ENCODE measurements at places on chromosomes 1 and 21.

- no peak for DNase-seq
These were observed 85.0 kb downstream of the ATP1A1 start for GRCh38 chr1:116457946-116458604.

DNA sequence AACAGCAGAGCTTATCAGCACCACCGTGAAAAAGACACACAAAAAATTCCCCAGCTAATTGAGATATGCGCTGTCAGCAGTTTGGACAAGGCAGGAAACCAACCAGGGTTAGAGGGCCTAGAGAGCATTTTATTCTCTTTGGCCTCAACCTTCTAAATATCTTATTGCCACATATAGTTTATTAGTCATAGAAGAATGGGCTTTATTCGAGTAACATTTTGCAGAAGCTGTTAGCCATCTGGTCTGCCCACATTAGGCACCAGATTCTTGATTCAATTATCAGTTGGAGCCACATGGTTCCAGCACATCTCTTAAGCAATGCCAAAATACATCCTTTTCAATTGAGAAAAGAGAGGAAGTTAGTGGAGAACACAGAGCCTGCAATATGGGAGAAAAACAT, 109.9 kb upstream of the CXADR start:
- DNase-seq, result no peak

DNA sequence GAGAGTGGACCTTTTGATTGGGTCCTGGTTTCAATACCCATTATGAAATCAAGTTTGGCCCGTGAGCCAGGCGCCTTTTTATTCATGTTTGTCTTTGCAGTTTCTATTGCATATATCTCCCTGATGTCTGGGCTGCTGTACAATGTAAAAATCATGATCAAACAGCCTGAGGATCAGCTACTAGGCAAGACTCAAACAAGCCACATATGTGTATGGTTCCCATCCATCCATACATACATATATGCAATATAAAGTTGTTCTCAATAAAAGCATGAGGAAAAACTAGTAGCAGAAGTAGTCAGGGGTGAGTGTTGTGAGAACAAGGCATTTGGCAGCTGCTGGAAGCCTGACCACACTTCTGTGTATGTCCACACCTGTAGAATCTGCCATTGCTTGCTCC, 562.4 kb upstream of the USP24 start:
- DNase-seq, result no peak

DNA sequence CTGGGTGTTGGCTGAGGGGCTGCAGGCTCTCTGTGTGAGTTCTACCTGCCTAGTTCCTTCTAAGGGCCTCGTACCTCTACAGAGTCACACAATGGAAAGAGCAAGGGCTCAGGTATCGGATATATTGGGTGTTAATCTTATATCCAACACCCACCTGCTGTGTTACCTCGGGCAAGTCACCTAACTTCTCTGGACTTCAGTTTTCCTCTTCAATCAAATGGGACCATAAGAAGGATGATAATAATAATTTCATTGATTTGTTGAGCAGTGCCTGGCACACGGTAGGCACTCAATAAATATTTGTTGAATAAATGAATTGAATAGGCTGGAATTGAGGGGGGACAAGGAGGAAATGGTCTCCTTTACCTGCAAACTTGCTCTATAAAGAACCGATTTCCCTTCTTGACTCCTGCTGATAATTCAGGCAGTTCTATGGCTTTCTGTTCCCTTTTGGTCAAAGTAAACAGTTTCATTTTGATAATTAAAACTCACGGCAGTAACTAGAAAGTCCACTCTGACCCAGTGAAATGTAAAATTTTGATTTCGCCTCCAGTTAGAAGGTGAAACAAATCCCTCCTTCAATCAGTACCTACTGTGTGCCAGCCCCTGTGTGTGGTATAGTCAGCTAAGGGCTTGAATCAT, 16.5 kb upstream of the MAN1C1 start:
- DNase-seq, result no peak

GRCh38 chr1:210262167-210262896, 29.7 kb downstream of the SERTAD4 start:
- DNase-seq, result no peak

DNA sequence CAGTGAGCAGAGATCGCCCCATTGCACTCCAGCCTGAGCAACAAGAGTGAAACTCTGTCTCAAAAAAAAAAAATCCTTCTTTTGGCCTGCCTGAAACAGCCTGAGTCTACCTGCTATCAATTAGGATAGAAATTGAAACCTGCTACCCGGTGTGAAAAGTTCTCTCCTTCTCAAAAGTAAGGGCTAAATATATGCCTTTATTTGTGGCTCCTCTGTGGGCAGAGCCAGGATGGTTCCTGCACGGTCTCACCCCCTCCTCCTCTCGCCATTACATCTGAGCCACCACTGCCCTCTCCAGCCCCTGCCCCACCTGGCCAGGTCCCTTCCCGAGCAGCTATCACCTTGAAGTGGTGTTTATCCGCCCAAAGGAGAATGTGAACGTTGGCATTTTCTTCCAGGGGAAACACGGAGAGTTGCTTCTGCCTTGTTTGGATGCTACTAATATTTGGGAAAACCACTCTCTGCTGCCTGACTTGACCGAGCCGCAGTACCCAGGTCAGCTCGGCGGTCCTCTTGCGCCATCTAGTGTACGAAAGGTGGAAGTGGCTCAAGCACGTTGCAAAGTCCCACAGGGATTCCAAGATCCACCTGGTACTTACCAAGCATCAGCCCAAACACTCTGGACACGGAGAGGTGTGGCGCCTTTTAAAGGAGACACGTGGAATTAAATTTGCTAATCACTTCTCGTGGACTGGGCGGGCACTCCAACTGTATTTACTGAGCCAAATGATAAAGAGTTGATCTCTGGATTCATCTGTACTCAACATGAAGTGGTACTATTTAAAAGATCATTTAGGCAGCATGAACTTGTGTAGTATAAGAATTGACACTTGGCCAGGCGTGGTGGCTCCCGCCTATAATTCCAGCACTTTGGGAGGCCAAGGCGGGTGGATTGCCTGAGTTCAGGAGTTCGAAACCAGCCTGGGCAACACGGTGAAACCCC, 31.9 kb downstream of the SETD4 start:
- peak; percentile 68 for DNase-seq

DNA sequence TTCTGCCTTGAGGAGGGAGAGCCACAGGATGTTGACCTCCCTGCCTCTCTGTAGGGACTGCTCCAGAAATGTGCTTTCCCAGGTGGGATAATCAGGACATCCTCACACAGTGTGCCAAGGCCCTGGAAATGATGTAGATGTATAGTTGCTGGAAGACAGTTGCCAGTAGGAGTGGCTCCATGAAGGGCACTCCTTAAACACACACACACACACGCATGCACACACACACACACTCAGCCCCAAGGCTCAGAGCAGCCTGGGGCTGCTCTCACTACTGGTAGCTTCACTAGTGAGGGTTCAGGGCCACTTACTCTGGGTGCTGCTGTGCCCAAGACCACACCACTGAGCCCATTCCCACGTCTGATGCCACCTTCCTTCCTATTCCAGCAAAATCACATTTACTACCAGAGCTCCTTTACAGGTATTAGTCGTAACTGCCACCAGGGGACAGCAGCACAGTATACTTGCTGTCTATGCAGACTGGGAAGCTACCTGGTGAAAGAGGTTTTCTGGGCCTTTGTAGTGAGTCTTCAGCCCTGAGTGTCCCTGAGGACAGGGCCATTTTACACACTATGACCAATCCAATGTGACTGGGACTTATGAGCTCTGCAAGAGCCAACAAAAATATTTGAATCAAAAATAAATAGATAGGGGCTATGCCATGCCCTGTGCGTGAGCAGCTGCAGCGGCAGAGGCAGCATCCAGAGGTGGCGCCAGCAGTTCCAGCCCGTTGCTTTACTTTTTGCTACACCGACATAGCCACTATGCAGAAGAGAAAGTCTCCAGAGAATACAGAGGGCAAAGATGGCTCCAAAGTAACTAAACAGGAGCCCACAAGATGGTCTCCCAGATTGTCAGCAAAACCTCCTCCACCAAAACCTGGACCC, 15.0 kb downstream of the CRNN start:
- no peak for DNase-seq

DNA sequence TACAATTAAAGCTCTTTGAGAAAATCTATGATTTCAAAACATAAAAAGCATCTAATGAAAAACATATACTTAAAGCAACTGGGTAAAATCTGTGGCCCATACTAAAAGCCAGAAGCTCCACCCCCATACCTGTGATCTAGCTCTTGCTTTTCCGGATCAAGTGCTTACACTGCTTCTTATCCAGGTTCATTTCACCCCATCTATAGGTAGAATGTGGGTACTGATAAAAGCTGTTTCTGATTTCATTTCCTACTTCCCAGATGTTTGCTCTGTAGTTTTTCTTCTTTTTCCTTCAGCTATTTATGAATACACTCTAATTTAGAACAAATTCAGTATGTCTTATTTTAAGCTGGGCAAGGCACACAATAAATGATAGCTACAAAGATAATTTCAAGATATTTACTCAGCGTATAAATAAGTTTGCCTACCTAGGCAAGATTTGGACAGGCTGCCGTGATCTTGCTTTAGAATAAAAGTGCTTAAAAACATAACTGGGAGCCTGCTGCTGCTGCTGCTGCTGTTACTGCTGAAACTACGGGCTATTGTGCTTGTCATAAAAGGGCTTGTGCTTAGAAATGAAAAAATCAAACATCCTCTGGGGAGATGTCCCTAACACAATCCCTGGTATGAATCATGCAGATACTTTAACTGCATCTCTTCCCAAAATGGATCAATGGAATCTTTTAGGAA, 2.1 kb downstream of the SIPA1L2 start:
- DNase-seq, result no peak

DNA sequence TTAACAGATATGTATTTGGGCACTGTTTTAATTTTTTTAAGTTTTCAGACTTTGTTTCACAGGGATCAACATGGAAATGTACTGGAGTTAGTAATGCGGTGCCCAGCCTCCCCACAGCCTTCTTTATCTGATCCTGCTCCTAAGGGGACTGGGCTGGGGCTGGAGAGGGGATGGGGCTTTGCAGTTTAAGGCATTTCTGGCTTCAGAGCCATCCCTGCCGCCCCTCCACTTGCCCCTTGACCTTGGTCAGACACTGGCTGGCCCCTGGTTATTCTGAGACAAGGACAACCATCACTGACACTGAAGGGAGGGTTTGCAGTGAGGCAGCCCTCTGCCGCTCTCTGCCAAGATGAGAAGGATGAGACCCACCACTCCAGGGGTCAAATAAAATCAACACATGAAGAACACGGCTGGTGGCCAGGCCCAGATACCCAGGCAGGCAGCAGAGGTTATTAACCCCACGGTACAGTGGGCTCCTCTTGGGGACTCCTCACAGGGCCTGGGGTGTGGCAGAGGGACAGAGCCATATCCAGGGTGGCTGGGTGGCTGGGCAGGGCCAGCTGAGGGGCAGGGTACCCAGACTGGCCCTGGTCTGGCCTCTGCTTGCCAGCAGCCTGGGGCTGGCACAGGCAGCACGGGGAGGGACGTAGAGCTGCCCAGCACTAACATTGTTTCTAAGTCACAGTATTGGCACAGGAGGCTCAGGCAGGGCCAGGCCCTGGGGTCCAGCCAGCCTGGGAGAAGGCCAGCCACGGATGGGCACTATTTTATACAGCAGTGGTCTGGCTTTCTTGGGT, 7.2 kb upstream of the UBE2U start:
- no peak for DNase-seq

GRCh38 chr1:239586128-239586527, 199.8 kb downstream of the CHRM3 start:
- no peak for DNase-seq

GRCh38 chr1:177809819-177810218, 160.0 kb downstream of the SEC16B start:
- DNase-seq, result no peak

DNA sequence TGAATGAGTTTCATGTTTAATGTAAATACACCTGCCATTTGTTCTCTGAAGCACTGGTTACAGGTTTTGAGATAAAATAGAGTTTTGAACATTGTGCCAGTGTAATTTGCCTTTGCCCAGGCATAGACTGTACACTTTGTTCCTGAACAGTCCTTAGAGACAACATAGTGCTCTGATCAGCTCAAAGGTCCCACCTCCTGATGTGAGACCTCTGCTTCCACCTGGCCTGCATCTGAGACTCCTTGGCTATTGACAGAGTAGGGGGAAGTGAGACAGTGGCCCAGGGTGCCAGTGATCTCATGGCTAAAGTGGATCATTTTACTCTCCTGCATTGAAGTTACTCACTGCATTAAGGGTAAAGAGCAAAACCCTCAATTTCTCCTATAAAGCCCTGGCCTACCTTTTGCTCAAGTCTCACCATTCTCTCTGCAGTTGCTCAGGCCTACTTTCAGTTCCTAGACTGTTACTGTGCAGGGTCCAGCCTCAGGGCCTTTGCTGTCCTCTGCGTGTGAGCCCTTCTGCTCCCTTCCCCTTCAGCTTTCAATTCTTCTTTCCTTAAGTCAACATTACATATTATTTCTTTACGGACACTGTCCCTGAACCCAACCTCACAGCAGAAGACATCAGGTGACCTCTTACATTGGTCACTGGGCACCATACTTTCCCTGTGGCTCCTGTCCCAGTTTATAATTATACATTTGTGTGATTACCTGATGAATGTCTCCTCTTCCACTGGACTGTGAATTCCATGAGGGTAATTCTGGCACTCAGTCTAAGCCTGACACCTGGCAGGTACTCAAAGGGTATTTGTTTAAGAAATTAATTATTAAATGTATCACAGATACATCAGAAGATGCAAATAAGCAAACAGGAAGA, 142.9 kb downstream of the ROR1 start:
- no peak for DNase-seq

DNA sequence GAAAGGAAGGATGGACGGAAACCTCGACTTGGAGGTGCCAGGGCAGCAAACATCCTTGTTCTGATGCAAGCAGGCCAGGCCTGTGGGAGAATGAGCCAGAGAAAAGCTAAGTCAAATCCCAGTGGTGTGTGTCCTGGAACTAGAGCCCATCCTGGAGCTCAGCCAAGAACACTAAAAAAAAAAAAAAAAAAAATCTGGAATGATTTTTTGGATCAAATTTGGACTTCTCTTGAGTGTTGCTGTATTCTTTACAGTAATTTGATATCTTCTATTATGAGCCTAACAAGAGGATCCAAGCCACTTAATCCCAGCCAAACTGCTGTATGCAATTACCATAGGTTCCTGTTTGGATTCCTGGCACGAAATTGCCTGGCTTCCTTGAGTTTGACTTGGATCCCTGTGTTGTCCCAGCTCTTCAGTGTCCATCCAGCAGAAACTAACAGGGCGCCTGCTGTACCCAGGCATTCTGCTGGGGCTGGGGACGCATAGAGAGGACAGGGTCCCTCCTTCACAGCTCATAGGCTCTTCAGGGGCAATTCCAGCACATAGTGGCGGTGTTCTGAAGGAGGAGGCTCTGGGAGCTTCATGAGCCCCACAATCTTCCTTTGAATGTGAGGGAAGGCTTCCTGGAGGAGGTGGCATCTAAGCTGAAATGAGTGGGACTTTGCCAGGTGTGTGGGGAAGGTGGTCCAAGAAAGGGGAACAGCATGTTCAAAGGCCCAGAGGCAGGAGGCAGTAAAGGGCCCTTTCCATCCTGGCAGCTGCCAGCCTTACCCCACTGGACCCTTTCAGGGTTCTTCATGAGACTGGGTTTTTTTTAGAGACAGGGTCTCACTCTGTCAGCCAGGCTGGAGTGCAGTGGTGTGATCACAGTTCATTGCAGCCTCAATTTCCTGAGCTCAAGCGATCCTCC, 24.7 kb downstream of the EPHX1 start:
- DNase-seq, result peak; percentile 39

- DNase-seq, result no peak
These were observed 184.3 kb downstream of the NCAM2 start for GRCh38 chr21:21182401-21183010.

- DNase-seq, result no peak
These were observed 4.3 kb downstream of the LCK start for GRCh38 chr1:32255072-32256071.

All from pancreas (tissue), 10 donors.